ENCODE measurements at places on chromosomes 3 and 15. TPM values are rescaled to one million over a fixed set of nuclear protein-coding genes. Genes with fewer than 3 reads are reported as not detected.

DNA sequence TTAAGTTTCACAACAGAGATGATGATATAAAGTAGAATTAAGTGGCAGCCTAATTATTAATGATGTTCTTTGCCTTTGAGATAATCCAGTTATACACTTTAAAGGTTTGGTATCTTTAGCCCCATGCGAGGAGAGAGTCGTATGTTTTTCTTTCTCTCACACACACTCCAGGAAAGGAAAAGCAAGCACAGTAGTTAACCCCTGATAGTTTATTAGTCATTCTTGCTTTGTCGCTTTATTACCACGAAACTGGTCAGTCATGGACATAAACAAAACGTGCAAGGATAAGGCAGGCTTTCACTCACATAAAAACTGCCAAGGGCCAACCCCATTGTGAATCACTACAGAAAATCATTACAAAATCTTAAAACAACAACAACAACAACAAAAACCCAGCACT is 866.9 kb downstream of the FHIT start:
- no peak for DNase-seq

Gene SI
- not detected for total RNA-seq

GRCh38 chr3:66037330-66037985 is 1.3 kb downstream of the MAGI1 start:
- no peak for DNase-seq

- DNase-seq: no peak
Observed at GRCh38 chr3:159766563-159767185, 222.0 kb upstream of the IL12A start.

Gene RPN1
- 194 TPM for total RNA-seq

Gene ANKRD63
- not detected for total RNA-seq

- peak; percentile 88 for DNase-seq
Observed at GRCh38 chr3:124559846-124560574, 170.2 kb upstream of the UMPS start.

DNA sequence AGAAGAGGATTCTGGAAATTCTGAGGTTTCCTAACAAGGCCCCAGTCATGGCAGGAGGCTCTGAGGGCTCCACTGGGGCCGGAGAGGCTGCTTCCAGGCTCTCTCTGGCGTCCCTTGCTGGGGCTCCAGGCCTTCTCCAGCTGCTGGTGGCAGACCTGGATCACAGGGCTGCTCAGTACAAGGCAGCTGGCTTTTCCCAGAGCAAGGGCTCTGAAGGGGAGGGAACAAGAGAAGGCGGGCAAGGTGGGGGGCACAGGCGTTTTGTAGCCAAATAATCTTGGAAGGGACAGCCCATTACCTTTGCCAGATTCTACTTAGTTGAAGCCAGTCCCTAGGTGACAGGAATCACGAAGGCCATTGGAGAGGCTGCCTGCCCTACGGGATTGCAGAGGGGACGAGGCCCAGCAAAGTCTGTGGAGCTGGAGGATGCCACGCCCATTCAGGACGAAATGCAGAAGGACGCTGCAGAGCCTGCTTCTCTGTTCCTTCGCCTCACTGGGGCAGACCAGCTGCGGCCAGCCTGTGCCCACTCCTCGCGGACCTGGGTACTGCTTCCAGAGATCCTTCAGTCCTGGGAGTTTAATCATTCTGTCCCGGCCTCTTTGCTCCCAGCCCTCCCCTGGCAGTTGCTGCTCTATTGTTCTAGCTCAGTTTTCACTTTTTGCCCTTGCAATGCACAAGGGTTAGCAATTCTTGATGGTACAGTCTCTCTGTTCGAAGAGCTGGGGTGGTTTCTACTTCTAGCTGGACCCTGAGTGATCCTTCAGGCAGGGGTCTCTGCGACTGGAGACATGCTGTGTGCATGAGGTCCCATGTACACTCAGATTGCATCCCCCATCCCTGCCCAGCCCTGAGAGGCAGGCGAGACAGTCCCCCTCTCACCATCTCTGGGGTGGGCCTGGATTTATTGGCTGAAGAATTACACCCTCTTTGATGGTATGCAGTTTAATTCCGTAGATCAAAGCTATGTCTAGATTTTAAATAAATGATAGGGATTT is 149.3 kb upstream of the MEF2A start:
- no peak for DNase-seq

- no peak for DNase-seq
Observed at GRCh38 chr3:3286014-3286413, 106.5 kb upstream of the CRBN start.

Measured in activated CD4-positive, alpha-beta T cell treated with anti-CD3 and anti-CD28 coated beads, Interleukin-2, amount 10 ng/mL, durations not matched to agents 24 days and 14 days (primary cell).